ENCODE measurements at places on chromosomes 5 and 9.

DNA sequence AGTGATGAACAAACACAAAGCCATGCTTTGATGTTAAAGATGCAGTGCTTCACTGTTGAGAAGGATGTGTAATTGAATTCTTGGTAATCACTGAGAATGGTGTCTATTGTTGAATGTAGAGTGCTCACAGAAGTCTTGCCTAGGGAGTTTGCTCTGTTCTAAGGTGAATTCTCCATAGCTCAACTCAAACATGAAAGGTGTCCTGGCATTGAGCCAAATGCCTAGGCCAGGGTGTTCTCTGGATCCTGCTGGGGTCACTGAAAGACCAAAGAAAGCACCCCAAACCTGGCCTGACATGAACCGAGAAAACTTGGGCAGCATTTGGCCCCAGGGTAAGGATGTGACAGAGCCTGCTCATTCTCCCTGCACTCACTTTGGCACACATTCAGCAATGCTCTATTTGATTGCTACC, 217.3 kb downstream of the ARL15 start:
- no peak for DNase-seq

GRCh38 chr5:120740989-120741388, 276.9 kb downstream of the PRR16 start:
- no peak for DNase-seq

DNA sequence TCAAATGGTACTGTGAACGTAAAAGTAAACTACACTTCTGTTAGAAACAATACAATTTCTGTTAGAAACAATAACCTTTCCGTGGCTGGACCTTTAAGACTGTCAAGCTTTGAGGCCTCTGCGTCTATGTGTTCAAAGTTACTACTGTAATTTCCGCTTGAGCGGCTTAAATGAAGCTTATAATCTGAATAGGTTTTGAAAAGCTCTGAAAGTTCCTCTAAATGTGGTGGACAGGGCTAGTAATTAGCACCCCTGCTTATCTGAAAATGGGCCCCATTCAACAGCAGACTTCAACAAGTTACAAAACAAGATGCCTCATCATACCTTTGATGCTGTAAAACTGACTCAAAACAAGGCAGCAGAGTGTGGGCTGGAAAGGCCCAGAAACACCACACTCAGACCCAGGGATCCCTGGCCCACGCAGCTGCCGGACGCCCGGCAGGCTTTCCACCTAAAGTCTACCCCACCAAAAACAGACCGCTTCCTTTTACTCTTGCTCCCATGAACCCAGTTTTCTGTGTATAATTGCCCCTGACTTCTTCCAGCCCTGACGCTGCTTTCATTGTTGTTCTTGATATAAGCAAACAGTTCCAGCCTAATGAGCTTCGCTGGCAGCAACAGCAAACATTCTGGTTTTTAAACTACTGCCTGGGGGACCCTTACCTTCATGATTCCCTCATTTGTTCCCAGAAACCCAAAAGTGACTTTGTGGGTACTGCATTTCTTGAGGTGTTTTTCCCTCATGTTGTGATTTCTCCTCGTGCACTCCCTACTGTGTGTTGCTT, 66.7 kb downstream of the TLE1 start:
- no peak for DNase-seq

DNA sequence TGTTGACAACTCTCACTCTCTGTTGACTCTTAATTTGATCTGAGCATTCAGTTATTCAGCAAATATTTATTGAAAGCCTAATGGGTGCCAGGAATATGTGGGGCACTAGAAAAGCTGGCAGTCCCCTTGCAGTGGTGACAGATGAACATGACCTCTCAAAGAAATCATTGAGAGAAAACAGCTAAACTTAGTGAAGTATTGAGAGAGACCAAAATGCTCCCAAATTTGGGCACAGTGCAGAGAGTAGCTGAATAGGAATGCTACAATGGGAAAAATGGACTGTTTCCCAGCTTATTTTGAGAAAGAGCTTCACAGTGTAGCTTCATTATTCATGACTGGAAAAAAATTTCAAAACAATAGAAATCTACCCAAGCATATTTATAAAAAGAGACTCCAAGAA, 257.9 kb downstream of the SGCD start:
- no peak for DNase-seq

GRCh38 chr9:133251773-133252172, 23.2 kb downstream of the ABO start:
- no peak for DNase-seq

- no peak for DNase-seq
These were observed 12.1 kb downstream of the PCDH1 start for GRCh38 chr5:141866096-141866495.

GRCh38 chr5:2755076-2755680, 3.7 kb upstream of the IRX2 start:
- DNase-seq, result no peak

DNA sequence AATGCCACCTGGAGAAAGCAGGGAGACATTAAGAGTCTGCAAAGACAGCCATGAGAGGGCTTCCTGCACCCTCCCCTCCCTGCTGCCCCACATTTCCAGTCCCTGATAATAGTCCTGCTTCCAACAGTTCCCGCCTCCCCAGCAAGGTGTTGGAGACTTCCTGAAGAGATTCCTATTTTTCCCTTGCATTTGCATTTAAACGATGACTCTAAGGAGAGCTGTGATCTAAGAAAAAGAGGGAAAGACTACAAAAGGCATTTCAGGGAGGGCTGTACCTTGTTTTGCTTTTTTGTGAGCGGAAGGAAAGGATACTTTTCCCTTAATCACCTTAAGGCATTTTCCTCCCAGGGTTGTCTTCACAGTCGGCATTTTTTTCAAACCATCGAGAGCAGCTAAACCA, 62.1 kb downstream of the GAS1 start:
- no peak for DNase-seq

- DNase-seq, result no peak
These were observed 4.5 kb upstream of the CARD19 start for GRCh38 chr9:93091453-93092081.

DNA sequence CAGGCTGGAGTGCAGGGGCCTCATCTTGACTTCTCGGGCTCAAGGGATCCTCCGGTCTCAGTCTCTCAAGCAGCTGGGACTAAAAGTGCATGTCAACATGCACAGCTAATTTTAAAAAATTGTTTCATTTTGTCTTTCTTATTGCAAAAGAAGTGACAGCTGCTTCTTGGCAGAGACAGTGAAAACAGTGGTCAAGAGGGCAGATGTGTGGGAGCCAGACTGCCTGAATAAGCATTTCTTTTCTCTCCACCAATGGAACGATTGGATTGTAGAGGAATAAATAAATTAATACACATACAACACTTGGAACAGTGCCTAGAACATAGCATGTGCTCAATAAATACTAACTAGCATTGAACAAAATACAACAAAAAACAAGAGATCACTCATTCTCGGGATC, 27.4 kb upstream of the KIF4B start:
- no peak for DNase-seq
